ENCODE measurements at places on chromosomes 13 and 19.

- DNase-seq = peak; percentile 96
Observed at GRCh38 chr19:16324384-16325160, at the start of gene KLF2. KLF2 (plus strand) TSS chr19:16324826; CDS start chr19:16324924, 98 bp downstream.

GRCh38 chr13:94311893-94312292 is 167.6 kb downstream of the DCT start:
- DNase-seq = no peak

GRCh38 chr13:40446365-40446764 is 220.1 kb downstream of the FOXO1 start:
- DNase-seq = no peak

DNA sequence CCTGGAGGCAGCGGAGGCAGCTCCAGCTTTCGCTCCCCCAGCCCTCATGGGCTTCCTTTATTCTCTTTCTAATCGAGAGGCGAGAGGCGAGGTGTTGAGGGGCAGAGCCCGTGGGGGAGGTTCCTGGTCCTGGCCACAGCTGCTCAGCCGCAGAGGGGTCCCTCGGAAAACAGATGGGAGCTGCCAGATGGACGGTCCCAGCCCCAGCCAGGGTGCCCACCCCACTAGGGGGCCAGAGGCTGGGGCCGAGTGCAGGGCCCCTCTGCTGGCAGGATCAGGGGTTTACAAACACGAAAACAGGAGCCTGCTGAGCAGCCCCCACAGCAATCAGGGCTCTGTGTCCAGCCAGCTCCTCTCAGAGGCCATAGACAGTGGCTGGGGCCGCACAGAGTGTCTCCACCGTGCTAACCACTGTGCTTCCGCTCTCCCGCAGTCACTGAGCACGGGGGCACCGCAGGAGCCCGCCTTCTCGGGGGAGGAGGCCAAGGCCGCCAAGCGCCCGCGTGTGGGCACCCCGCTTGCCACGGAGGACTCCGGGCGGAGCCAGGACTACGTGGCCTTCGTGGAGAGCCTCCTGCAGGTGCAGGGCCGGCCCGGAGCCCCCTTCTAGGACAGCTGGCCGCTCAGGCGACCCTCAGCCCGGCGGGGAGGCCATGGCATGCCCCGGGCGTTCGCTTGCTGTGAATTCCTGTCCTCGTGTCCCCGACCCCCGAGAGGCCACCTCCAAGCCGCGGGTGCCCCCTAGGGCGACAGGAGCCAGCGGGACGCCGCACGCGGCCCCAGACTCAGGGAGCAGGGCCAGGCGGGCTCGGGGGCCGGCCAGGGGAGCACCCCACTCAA is 182.2 kb downstream of the KDM4B start:
- DNase-seq = no peak

DNA sequence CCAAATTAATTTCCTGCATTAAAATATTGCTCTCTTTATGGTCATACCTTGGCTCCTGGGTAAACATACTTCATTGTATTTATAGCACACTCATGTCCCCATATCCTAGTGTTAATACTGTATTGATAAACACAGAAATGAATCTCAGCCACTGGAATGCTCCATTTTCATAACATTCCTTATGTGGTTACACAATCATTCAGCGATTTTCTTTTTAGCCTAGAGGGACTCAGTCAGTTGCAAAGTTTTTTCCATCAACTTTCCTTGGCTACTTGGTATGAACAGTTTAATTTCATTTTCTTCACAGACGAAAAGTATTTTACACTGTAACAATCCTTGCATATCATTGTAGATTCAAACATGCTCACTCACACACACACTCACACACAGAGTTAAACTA is 471.5 kb downstream of the FGF14 start:
- no peak for DNase-seq

- peak; percentile 36 for DNase-seq
Observed at GRCh38 chr13:113863524-113864272, at the start of gene GAS6. GAS6 (minus strand) TSS chr13:113864076; CDS start chr13:113863920, 156 bp downstream.

DNA sequence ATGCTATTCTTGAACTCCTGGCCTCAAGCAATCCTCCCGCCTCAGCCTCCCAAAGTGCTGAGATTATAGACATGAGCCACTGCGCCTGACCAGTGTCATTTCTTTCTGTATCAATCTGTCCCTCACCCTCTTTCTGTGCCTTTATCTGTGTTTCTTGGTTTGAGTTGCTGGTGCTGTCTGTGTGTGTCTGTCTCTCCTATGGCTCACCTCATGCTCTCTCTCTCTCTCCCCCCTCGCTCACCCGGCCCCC is 9.9 kb downstream of the IRF2BP1 start:
- DNase-seq = no peak

DNA sequence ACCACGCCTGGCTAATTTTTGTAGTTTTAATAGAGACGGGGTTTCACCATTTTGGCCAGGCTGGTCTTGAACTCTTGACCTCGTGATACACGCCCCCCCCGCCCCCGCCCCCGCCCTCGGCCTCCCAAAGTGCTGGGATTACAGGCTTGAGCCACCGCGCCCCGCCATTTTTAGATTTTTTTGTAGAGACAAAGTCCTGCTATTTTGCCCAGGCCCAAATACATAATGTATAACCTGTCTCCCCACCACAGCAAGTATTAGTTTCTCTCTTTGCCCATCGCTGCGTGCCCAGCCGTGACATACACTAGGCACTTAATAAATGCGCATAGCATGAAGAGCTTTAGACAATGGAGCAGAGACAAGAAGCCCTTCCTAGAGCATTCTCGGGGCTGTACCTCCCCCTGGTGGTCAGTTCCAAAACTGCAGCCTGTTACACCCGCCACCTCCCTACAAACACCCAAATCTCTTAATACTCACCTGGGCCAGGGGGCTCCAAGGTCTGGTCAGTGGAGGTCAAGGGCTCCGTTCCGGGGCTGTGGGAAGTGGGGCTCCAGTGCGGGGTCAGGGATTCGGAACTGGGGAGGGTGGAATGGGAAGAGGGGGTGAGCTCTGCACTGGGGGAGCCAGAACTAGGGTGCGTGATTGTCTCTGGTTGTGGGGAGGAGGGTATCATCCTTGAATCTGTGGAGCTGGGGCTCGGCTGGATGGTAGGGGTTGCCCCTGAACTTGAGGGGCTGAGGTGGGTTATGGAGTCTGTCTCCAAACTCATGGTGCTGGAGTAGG is 22.5 kb downstream of the IQCN start:
- peak; percentile 84 for DNase-seq

DNA sequence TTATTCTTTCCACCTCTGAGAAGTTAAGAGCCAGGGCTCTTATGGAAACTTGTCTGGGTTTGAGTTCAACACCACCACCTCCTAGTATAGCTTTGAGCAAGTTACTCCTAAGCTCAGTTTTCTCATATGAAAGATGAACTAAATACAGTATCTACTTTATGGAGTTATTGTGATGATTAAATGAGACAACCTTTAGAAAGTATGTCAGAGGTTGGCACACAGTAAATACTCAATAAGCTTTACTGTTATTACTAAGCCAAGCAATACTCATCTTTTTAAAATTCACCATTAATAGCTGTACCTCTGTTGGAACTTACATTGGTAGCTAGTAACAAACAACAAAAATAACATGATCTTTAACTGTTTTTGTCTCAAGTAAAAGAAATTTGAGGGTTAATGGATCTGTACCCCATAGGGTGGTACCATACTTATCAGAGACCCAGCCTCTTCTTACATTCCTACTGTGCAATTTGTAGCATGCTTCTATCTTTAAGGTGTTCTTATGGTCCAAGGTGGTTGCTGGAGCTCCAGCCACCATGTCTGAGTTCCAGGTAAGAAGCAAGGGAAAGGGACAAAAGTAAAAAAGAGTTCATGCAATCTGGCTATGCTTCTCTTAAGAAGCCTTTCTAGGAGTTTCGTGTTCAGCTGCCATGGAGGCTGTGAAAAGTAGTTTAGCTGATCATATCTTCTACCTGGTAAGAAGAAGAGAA is 24.1 kb upstream of the NDFIP2 start:
- no peak for DNase-seq

GRCh38 chr13:112708560-112709240 is 18.9 kb downstream of the ATP11A start:
- DNase-seq = no peak

- DNase-seq = no peak
Observed at GRCh38 chr19:29944390-29945012, 2.5 kb downstream of the URI1 start.

GRCh38 chr13:99558570-99559180 is 57.4 kb downstream of the TM9SF2 start:
- DNase-seq = no peak

DNA sequence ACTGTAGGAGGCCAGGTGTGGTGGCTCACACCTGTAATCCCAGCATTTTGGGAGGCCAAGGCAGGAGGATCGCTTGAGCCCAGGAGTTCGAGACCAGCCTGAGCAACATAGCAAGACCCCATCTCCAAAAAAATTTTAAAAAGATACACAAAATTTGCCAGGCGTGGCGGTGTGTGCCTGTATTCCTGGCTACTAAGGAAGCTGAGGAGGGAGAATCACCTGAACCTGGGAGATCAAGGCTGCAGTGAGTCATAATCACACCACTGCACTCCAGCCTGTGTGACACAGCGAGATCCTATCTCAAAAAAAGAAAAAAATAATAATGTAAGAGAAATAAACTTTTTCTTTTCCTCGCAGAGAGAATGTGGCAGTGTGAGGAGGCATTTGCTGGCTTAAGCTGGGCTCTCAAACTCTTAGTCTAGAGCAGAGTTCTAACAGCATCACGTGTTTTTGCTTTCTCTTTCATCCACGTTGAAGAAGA is 21.1 kb downstream of the FAM187B start:
- no peak for DNase-seq

GRCh38 chr19:33329736-33330135 is 27.4 kb upstream of the CEBPA start:
- no peak for DNase-seq

DNA sequence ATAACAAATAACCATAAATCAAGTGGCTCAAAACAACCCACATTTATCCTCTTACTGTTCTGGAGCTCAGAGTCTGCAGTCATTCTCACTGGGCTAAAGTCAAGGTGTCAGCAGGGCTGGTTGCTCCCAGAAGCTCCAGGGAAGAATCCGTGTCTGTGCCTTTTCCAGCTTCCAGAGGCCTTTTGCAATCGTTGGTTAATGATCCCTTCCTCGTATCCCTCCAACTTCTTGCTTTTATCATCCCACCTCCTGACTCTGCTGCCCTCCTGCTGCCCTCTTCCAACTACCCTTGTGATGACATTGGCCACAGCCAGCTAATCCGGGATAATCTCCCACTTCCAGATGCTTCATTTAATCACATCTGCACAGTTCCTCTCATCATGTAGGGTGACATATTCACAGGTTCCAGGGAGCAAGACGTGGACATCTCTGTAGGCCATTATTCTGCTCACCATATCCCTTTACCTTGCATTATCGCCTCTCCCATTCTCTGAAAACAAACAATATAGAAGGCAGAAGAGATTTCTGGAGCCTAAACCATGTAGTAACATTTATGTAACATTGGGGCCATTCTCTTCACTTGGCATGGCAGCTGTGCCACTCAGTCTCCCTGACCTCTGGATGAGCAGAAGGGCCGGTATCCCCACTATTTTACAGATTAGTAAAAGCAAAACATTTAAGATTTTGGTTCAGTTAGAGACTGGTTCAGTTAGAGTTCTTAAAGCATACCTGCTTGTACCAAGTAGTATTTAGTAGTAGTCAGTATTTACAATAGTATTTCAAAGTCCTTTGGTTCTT is 53.5 kb downstream of the RFC3 start:
- no peak for DNase-seq

- no peak for DNase-seq
Observed at GRCh38 chr19:21697698-21698097, 69.7 kb downstream of the ZNF100 start.

DNA sequence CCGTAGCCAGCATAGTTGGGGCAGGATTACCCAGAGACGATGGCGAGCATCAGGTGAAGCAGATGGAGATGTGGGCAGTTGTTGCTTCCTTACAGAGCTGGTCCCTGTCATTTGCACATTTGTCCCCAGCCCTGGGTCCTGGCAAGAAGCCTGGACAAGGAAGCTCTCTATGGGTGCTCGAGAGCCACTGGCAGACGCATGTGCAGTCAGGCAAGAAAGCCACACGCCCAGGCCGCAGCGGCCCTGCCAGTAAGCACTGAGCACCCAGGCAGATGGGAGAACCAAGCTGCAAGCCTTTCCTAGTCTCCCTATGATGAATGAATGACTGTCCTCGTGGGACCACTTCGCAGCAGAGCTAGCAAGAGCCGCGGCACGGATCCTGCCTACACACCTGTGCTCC is 182.8 kb downstream of the FOXO1 start:
- DNase-seq = no peak

DNA sequence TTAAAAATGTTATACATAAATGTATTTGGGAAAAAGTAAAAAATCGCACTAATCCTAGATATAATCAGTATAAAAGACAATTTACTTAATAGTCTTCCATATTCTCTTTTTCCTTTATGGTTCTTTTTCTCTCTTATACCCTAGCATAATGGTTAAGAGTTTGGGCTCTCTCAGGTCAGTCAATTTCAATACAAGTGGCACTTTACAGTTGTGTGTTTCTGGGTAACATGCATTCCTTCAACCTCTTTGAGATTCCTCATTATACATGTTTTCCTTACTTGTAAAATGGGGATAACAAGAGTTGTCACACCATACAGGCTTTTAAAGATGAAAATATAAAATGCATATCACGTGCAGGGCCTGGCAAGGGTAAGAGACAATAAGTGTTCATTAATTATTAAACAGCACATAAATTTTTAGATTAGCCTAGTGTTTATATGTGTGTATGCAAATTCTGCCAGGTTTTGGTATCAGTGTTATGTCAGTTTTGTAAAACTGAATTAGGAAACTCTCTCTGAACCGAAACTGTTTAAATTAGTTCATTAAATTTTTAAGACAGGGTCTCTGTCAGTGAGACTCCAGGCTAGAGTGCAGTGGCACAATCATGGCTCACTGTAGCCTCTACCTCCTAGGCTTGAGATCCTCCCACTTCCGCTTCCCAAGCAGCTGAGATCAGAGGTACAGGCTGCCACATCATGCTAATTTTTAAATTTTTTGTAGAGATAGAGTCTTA is 49.8 kb downstream of the ELF1 start:
- DNase-seq = peak; percentile 70

GRCh38 chr13:73922493-73923393 is 211.5 kb downstream of the KLF12 start:
- no peak for DNase-seq

- DNase-seq = no peak
Observed at GRCh38 chr13:39054112-39054511, 15.9 kb downstream of the NHLRC3 start.

- DNase-seq = no peak
Observed at GRCh38 chr13:40588101-40588500, 78.3 kb downstream of the FOXO1 start.

DNA sequence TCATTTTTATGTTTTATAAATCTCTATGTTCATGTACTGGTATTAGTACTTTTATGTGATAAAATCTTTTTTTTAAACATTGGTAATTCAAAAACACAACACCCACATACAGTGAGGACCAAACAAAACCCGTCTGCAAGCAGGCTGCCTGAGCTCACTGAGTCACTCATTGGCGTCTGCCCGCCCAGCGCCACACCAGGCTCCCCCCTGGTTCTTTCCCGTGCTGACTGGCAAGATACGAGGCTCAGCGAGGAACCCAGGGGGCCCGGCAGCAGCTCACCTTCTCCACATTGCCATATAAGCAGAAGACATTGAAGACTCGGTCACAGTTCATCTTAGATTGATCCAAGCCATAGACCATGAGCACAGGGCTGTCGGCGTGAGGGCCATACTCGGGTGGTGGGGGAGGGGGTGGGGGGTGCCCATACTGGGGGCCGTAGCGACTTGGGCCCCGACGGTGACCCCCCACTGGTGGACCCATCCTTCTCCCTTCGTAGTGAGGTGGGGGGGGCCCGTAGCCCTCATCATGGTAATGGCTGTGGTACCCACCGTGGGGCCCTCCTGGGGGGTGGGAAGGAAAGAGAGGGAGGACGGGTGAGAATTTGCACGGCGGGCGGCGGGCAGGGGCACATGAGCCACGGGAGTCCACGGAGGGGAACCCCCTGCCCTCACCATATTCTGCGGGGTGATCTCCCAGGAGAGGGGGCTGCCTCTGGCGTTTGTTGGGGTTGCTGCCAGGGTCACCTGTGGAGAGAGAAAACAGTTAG is 8.4 kb upstream of the ECH1 start:
- DNase-seq = no peak

Data from suppressor macrophage treated with lipopolysaccharide for 4 hours (primary cell).